ENCODE measurements at places on chromosomes 3 and 15.
A peak's percentile ranks its signal among the peaks of the same experiment; 100 is the strongest.

GRCh38 chr3:52439426-52440248, 5.3 kb downstream of the SEMA3G start:
- DNase-seq: no peak

GRCh38 chr15:44780608-44781007, 44.3 kb downstream of the TRIM69 start:
- DNase-seq: no peak

GRCh38 chr3:31762888-31763351, 218.1 kb downstream of the OSBPL10 start:
- no peak for DNase-seq

GRCh38 chr15:101437618-101438481, 51.7 kb downstream of the PCSK6 start:
- no peak for DNase-seq

GRCh38 chr3:32502946-32503286, 264 bp upstream of the CMTM6 start:
- DNase-seq: no peak

- DNase-seq: no peak
These were observed 364.5 kb upstream of the ICE2 start for GRCh38 chr15:60843482-60843881.

DNA sequence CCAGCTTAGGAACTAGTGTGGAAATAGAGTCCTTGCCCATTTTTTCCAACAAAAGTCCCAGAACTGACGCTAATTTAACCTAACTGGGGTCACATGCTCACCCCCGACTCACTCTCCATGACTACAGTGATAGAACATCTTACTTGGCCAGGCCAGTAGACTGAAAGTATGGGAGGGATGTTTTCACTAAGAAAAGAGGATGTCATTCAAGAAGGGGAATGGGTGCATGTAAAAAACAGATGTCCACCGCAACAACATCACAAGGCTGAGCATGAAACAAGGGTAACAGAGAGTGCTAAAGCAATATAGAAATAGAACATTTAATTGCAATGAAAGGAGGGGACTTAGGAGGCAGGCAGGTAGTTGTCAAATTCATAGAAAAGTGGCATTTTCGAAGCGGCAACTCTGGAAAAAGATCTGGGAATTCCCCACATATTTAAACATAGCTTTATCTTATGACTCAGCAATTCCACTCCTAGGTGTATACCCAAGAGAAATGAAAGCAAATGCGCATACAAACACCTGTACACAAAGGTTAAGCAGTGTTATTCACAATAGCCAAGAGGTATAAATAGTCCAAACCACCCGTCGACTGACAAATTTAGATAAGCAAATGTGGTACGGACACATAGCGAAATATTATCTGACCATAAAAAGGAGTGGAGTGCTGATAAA, 41.1 kb upstream of the UBE2E2 start:
- DNase-seq: no peak

- no peak for DNase-seq
These were observed 6.2 kb upstream of the IP6K1 start for GRCh38 chr3:49792371-49793150.

- peak; percentile 70 for DNase-seq
These were observed 176.9 kb upstream of the LMCD1 start for GRCh38 chr3:8324747-8325146.

DNA sequence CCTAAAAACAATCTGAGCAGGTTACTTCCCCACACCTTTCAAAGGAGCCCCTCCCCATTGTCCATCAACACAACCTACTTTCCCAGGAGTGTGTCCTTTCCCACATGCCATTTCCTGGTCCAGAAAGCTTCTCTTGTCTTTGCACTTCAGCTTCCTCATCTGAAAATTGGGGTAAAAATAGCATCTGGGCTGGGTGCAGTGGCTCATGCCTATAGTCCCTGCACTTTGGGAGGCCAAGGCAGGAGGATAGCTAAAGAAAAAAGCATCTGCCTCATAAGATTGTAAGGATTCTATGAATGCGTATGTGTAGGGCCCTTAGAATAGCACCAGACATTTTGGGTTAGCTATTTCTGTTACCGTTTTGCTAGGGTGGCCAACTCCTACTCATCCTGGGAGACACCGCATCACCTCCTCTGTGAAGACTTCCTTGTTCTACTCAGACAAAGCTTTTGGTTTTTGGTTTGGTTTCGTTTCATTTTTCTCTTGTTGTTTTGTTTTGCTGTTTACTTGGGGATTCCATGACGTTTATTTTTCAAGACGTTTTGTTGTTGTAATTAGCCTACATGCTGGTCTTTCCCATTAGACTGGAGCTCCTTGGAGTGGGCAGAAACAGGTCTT, 224.4 kb upstream of the TLE3 start:
- no peak for DNase-seq
